GM12878 (cell line): ENCODE measurements at places on chromosomes 1 and 21.

- DNase-seq: no peak
Observed at GRCh38 chr1:54111624-54112023, 41.2 kb downstream of the CDCP2 start.

GRCh38 chr21:38417726-38418125, 80.6 kb downstream of the ERG start:
- DNase-seq: no peak

DNA sequence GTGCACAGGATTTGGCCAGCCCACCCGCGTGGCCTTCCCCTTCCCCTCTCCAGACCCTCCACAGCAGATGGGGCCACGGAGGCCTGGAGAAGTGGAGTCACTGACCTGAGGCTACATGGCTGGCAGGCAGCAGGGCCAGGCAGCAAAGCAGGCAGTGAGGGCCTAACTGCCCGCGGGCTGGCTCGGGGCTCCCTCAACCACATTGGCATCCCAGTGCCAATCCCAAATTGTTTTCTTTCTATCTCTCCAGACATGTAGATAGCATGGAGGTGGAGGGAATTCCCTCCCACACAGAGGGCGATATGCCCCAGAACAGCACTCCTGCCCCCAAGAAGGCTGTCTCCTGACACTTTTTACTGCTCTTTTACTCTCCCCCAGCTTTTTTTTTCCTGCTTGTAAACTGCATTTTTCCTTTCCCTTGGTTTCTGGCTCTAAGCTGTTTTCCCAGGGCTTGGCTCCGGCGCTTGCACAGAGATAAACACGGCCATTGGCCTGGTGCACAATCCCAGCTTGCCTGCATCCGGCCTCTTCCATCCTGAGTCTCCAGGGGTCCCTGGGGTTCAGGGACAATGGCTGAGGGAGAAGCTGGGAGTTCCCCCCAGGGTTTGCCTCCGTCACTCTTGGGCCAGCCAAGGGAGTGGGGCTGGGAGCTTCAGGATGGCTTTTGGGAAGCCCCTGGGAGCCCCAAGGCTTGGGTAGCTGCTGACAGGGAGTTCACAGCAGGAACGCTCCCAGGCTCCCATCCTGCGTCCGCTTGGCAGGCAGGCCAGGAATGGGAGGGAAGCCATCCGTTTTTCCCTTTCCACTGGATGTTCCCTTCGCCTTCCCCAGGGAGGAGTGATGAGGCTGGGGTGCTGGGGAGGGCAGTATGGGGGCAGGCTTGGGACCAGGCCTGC, 7.0 kb downstream of the EPHX1 start:
- no peak for DNase-seq

DNA sequence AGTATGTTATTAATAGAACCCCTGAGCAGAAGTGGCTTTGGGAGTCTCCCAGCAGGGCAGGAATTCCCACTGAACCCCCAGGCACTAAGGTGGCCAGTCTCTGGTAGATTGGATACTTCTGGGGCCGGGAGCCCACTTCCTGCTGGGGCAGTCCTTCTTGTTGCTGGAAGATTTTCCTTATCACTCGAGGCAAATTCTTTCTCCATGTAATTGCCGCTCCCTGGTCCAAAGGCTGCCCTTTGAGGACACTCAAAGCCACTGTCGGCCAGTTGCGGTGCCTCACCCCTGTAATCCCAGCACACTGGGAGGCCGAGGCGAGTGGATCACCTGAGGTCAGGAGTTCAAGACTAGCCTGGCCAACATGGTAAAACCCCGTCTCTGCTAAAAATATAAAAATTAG, 22.6 kb upstream of the TNFRSF1B start:
- no peak for DNase-seq

DNA sequence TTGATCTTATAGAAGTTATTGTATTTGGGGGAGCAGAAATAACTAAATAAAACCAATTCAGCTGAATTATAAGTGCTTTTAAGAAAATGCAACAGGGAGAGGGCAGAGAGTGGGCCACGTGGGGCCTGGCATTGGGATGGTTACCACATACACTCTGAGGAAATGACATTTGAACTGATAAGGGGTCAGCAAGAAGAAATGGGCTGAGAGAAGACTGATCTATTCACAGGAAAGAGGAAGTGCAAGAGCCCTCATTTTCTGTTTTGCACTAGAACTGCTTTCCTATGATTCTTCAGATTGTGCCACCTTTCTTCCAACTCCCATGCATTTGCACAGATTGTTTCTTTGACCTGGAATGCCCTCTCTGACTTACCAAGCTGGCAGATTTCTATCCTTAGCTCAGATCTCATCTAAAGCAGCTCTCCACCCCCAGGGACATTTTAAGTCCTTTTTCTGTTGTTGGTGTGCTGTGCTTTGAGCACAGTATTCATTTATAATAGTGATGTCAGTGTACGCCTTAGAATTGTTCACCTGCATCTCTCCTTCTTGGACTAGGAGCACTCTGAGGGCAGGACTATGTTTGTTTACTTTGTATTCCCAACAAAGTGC, 115.9 kb downstream of the FGGY start:
- DNase-seq: no peak

DNA sequence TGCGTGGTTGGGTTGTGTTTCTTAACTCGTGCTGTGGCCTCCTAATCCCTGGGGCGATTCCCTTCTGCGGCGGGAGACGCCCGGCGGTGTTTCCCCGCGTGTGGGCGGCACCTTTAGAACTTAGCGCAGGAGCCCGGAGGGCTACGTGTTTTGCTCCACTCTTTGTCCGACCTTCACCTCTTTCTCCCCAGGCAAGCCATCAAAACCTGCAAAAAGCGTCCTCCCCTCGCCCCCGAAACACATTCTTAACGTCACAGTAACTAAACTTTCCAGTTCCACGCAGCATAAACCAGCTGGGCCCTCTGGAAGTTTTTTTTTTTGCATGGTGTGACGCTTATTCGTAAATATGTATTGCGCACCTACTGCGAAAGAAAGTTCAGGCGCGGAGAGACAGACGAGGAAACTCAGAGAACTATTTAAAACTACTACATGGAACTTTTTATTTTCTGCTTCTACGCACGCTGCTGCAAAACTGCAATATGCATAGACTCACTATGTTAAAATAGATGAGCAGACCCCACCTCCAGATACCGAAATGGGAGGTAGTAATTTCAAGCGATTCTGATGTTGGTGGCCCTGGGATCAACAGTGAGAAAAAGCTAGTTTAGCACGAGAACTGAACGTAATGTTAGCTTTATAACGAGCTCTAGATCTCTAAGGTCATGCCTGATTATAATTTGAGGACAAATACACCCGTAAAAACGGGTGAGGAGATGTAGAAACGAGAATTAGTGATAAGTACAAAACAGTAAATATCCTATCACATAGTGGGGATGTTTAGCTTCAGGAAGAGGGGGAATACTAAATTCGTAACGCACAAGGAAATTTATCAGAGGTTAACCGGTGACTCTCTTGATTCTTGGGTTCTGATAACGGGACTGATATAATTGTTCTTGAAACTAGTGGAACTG, 920 bp downstream of the MTR start:
- DNase-seq: peak; percentile 15

DNA sequence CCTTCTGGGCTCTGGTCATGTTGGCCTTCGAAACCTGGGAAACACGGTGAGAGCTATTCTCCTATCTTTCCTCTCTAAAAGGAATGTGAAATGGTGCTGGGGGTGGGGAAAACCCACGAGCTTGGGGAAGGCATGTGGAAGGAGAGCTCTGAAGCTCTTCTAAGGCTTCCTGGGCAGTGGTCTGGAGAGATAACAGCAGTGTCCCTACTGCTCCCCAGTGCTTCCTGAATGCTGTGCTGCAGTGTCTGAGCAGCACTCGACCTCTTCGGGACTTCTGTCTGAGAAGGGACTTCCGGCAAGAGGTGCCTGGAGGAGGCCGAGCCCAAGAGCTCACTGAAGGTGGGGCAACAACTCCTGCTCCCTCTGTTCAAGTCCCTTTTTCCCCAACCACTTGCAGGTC, 2.8 kb downstream of the USP21 start:
- no peak for DNase-seq

DNA sequence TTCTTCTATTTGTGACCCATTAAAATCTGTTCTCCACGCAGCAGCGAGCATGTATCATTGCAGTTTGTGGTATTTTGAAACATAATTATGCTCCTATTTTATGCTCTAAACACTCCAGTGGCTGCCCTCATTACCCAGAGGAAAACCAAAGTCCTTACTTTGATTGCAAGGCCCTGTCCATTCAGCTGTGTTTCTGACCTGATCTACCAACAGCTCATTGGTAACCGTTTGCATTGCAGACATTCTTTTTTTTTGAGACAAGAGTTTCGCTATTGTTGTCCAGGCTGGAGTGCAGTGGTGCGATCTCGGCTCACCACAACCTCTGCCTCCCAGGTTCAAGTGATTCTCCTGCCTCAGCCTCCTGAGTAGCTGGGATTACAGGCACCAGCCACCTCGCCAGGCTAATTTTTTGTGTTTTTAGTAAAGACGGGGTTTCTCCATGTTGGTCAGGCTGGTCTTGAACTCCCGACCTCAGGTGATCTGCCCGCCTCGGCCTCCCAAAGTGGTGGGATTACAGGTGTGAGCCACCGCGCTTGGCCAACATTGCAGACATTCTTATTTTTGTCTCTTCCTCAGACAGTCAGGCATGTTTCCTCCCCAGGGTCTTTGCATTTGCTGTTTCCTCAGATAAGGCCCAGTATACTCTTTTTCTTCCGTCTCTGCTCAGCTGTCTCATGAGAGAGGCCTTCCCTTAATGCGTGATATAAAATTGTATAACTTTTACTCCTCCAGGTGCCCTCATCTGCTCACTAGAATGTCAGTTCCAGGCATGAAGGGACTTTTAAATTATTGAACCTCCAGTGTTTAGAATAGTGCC, 32.5 kb downstream of the THRAP3 start:
- no peak for DNase-seq

GRCh38 chr1:203263496-203263895, 34.0 kb upstream of the CHIT1 start:
- DNase-seq: no peak

- DNase-seq: no peak
Observed at GRCh38 chr1:214862421-214862820, 220.1 kb upstream of the KCNK2 start.

DNA sequence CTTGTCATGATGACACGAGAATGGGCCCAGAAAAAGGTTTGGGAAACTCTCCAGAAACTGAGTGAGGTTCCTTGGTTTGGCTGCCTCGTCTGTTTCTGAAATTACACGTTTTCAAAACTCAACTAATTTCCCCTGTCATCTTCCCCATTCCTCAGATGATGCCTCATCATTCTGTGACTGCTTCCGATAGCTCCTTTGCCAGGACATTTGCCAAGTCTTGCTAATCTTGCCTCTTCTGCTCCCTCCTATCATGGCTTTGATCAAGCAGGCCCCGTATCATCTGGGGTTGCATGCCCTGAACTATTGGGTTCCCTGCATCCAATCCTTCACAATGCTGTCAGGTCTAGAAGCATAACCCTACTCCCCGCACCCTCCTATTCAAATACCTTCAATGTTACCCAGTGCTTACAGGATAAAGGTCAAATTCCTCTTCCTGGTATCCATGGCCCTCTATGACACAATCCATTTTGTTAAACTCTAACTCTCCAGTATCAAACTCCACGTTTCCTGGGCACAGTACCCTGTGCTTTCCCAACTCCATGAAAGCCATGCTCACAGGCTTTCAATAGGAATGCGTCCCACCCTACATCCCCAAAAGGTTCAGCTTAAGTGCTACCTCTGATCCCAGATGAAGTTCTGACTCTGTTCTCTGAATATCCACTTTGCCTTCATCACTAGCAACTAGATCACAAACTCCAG, 22.2 kb upstream of the TMEM200B start:
- DNase-seq: no peak

GRCh38 chr1:67532452-67533216, 102.4 kb upstream of the SERBP1 start:
- DNase-seq: peak; percentile 15

GRCh38 chr1:44553127-44553758, 121.0 kb downstream of the TMEM53 start:
- DNase-seq: no peak

DNA sequence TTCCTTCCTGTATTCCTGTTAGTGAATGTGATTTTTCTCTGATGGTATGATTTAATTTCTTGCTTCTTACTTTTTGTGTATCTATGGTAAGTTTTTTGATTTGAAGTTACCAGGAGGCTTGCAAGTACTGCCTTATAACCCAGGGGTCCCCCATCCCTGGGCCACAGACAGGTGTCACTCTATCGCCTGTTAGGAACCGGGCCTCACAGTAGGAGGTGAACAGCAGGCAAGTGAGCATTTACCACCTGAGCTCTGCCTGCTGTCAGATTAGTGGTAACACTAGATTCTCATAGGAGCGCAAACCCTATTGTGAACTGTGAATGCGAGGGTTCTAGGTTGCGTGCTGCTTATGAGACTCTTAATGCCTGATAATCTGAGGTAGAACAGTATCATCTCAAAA, 143.3 kb downstream of the RPS6KC1 start:
- no peak for DNase-seq

DNA sequence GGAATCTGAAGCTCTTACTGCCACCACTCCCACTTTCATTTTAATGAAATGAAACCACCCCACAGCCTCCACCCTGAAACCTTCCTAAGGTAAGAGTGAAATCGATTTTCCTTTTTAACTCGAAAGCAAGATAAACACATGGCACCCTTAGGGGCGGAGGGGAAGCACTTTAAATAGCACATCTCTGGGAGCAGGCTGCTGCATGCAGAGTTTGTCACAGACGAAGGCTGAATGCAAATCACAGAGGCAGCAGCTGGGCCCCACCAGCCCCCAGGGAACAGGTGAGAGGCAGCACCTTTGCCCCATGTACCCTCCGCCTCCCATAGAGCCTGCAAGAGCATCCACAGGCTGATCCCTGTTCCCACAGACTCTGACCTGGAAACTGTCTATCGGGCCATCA, 60.0 kb upstream of the GRIK3 start:
- peak; percentile 24 for DNase-seq

DNA sequence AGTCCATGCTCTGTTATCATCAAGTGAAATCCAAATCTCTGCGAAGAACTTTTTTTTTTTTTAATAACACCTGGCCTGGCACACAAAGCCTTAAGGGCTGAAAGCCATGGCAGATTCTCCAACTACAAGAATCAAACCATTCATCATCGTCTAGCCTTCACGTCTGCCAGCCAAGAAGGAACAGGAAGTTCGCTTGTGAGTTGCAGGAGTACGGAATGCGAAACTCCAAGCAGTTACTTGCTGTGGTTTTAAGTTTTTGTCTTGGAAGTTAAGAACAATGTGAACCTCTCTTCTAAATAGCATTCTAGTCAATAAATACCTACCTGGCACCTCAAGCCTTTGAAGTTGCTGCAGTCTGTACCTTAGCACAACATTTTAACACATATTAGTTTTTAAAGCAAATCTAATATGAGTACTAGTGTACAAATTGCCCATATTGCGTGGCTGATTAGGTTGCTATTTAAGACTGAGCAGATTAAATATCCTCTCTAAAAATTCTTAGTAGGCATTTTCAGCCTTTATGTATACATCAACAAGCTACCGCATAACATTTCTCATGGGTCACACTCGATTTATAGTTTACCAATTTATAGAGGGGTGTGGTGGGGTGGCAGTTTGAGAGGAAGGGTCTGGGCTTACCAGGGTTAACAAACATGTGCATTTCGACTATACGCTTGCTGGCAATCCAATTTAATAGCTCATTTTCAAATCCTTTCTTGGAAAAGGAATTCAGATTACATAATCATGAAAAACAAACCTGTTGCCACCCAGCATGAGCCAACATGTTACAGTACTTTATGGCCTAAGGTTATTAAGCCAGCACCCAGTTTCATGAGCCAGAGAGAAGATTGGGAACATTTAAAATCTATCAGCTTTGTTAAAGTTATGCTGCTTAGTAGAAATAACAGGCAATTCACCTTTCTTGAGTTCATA, 22.2 kb upstream of the PTPN14 start:
- DNase-seq: no peak
